ENCODE measurements at places on chromosomes 3 and 15.

DNA sequence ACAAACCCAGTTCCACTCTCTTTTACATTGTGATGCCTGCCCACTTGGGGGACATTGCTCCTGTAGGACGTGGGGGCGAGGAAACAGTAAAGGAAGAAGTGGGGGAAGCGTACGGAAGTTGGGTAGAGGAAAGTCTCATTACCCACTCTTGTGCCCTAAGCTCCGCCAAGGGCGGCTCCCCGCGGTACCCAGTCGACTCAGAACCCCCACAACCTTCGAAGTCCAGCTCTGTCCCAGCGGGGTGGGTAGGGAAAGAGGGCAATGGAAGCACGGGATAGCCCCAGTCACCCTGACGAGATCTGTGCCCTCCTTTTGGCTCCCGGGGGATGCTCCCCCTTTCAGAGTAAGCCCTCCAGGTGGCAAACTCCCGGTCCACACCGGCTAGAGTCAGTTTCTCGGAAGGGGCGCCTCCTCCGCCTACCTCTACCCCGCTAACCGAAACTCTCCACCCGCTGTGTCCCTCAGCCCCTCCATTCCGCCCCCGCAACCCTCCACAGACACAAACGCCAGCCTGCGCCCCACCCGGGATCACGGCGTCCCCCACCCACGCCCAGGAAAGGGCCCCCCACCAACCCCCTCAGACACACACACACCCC is 527 bp downstream of the CSNK1G1 start:
- DNase-seq, result no peak

DNA sequence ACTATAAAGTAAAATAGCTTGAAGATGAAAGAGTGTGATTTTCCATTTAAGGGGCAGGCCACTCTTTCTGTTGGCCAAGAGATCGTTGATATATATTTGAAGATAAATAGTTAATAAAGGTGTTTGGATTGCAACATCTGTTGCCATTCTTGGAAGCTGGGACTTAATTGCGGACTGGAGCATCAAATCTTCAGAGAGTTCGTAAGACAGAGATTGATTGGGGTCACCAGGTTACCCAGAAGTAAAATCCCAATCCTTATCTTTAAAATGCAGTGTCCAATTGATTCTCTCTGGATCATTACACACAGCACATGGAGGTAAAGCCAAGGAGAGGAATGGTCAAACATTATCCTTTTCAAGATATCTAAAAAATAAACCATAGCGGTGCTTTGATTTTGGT is 220.8 kb upstream of the HES1 start:
- DNase-seq, result no peak

GRCh38 chr3:178802993-178803693 is 266.9 kb downstream of the KCNMB2 start:
- DNase-seq, result no peak

- no peak for DNase-seq
Observed at GRCh38 chr15:86603466-86603865, 523.8 kb downstream of the AGBL1 start.
